ENCODE measurements at places on chromosomes 5 and 9.

DNA sequence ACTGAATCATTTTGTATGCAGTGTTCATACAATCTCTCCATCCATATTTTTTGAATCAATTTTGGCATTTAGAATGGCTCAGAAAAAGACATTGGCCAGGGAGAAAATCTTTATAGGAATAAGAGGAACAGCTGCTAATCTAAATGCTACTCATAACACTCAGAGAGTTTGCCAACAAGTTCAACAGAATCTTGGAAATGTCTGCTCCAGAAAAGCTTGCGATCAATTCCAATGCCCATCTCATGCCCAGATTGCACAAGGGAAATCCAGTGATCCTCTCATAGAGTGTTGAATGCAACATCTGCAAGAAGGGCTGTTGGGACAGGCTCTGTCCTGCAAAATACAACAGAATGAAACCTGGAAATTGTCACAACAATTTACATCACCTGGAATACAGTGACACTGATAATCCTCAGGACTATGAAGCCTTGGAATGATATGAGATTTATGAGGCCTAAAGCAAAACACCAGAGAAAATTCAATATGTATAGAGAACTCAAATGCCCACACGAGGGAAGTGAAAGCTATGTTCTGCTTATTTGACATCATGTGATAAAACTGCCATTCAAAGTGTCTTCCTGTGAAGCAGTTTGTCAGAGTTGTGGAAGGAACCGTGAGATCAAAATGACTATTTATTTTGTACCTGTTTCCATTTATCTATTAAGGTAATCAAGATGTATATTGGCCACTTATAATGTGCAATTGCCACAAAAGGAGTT lies 190.1 kb downstream of the PARP8 start:
- no peak for DNase-seq

DNA sequence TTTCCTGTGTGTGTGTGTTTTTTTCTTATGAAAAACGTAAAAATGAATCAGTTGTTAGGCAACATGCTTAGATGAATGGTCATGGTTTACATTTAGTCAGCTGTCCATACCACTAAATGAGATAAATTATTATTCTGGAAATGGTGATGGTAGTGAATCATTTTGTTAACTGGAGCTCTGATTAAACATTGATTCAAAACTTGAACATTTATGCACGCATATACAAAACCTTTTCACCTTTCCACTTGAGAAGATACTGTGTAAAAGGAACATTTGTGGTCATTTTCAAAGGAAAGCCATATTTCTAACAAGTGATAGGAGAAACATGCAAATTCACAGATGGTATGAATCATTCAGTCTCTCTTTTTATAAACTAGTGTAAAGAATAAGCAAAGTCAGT lies 162.0 kb downstream of the SLC25A46 start:
- DNase-seq = no peak

- DNase-seq = no peak
Observed at GRCh38 chr5:177338251-177339106, 13.0 kb downstream of the LMAN2 start.

DNA sequence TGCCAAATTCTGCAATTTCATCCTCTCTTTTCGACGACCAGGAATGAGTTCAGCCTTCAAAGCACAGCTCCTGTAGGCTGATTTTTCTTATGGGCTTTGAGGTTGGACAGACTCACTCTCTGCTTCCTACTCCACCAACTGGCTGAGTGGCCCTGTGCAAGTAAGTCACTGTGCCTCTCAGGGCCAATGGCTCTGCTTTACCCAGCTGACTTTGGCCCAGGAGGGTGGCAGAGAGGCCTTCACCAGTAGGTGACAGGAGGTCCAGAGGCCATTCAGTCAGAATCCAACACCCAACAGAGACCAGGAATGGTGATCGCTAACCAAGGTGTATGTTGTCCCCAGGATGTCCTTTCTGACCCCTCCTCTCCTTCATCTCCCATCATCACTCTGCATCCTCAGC lies 49.5 kb upstream of the ALDH1B1 start:
- DNase-seq = no peak

- no peak for DNase-seq
Observed at GRCh38 chr5:8634219-8634618, 765.3 kb downstream of the MTRR start.

DNA sequence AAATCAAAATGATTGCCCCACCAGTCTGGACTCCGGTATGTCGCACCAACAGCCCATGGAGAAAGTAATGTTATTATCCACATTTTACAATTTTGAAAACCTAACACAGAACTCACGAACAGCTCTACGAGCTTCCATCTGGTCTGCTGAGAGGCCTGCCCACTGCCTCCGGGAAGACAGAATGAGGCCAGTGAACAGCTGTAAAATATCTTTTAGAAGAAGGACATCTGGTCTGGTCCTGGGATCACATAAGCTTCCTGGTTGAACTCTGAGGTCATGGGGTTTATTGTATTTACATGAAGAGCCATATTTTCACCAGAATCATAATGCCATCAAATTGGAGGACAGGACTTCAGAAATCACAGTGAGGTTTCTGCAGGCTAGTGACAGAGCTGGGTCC lies 89.0 kb downstream of the FRMD3 start:
- DNase-seq = no peak

DNA sequence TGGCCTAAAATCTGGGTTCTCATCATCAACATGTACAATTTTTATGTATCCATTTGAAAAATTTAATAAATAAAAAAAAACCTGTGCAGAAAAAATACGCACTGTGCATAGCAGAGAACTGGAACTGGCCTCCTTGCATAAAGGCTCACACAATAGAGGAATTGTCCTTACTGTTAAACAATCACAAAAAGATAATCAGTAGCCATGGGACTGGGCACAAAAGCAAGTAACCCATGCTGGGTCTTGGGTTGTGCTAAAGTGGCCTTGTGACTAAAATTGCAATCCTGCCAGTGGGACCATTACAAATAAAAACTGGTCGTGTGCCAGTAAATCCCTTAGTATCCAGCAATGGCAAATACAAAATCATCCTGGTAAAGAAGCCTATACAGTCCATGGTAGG lies 1646.6 kb downstream of the MAT2B start:
- no peak for DNase-seq

DNA sequence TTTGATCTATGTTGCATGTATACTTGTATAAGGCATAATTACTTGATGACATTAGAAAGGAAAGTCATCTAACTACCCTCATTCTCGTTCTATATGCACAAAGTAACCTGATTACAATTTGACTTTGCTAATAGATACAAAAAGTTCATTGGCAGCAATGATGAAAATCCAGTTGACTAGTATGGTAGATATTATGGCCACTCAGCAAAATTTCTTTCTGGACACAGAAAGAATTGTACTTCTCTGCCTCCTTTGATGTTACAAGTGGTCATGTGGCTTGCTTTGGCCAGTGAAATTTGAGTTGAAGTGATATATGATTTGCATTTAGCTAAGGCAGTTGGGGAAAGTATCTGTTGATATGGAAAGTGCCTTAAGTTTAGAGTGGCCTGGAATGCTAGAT lies 723.7 kb upstream of the ARRDC3 start:
- no peak for DNase-seq

DNA sequence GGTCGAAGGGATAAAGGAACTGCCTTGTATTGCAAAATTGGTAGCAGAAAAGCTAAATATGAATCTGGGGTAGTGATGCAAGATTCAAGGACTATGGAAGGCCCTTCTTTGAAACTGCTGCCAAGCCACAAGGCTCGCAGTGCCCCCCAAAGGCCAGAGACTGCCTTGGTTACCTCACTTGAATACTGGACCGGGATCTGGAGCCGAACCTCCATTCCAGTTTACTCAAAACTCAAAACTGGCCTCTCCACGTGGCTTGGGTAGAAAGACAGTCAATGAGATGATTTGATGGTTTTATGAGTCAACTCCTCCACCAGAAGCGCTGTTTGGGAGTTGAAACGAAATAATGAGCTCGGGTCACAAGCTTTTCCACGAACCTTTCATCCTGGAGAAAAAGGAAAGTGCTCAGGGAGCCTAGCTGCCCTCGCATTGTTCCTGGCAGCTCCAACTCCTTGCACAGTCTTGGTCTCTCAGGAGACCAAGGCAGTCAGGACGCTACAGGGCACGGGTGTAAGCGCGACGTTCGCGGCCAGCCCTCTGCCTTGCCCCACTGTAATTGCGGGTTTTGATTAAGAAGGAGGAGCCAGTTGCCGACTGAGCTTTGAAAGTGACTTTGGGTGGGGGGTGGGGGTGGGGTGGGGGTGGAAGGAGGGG lies 2.8 kb downstream of the ST8SIA4 start:
- peak; percentile 46 for DNase-seq

GRCh38 chr5:128216860-128217531 lies 133.4 kb downstream of the SLC12A2 start:
- no peak for DNase-seq

DNA sequence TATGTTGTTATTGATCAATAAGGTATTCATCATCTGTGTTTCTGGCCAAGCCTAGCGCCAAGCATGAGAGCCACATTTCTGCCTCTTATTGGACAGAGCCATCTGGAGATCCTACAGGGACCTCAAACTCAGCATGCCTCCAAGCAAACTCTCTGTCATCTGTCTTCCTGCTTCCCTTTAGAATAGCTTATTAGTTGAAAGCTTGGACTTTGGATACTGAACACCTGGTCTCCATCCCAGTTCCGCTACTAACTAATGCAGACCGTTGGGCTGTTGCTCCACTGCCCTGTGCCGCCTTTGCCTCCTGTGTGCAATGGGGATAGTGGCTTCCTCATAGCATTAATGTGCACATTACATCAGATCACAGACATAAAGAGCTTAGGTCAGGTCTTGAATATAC lies 65.5 kb downstream of the MAP1B start:
- no peak for DNase-seq

- DNase-seq = peak; percentile 24
Observed at GRCh38 chr9:113963017-113963620, 87.0 kb downstream of the ZNF618 start.

DNA sequence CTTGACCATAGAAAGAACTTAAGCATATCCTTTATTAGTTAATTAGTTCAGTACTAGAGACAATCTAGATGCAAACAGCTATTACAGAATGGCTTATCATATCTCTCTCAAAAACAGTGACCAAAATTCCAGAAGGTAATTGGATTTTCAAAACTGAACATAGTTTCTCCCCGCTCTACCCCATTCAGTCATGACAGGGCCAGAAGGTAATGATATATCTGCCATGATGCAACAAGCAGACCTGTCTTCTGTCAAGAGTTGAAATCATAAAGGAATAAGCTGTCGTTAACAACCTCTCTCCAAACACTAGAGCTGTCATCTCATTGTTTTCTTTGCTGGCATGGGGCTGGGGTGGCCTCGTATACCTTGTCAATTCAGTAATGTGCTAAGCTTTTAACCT lies 200.5 kb upstream of the POU5F2 start:
- DNase-seq = no peak

DNA sequence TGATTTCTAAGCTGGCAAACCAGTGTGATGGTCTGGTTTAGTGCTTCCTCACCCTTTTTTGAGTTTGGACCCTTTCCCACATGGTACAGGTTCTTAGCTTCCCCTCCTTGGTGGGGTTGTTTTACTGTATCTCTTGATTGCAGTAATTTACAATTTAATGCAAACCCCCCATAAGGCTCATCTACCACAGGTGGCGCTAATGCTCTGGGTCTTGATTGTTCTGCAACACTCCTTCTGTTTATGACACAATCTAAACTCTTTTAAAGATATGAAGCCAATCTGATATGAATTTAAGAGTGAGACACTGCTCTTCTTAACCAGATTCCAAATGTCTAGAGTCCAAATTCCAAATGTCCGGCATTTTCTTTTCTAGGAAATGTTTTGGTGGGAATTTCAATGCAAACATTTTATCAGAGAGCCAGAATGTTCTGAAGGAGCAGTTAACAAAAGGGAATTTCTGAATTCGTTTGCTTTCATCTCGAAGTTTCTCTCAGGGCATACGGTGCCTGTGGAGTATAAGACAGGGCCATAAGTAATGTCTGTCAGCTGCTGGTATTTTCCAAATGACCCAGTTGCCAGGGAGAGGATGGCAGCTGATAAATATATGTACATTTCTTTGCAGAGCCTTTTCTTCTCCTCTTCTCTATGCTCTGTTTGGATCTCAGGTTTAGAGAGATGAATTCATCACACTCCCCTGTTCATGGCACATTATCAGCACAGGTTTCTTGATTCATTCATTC lies 246.8 kb downstream of the ARHGAP26 start:
- DNase-seq = peak; percentile 84

DNA sequence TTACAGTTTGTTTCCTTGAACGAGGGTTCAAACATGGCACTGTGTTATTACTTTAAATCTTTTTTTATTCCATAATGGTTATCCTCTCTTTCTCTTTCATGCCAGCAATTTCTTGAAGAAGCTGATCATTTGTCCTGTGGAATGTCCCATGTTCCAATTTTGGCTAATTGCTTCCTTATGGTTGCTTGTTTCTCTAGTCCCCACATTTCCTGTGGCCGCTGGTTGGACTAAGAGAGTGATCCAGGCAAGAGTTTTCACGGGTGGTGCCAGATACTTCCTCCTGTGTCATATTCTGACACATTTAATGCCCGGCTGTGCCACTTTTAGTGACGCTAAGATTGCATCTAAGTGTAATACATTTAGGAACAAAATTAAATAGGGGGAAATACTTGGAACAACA lies 83.8 kb upstream of the FAM169A start:
- DNase-seq = no peak

- no peak for DNase-seq
Observed at GRCh38 chr5:154390096-154390495, 55.7 kb upstream of the SAP30L start.

DNA sequence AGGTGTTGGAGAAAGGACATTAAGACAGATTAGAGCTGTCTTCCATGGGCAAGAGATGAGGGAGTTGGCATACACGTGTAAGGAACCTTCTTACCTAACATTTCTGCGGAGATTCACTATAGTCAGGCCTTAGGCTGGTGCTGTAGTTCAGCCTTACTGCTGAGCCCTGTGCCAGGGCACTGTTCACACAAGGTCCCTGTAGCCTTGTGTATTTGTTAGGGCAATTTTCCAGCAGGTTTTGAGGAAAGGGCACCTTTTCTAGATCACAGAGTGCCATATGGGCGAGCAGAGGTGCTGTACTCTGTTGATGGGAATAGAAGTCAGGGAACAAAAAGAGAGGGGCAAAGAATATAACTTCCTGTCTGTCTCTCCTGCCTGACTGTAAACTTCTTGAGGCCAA lies 15.6 kb downstream of the PALM2AKAP2 start:
- no peak for DNase-seq

DNA sequence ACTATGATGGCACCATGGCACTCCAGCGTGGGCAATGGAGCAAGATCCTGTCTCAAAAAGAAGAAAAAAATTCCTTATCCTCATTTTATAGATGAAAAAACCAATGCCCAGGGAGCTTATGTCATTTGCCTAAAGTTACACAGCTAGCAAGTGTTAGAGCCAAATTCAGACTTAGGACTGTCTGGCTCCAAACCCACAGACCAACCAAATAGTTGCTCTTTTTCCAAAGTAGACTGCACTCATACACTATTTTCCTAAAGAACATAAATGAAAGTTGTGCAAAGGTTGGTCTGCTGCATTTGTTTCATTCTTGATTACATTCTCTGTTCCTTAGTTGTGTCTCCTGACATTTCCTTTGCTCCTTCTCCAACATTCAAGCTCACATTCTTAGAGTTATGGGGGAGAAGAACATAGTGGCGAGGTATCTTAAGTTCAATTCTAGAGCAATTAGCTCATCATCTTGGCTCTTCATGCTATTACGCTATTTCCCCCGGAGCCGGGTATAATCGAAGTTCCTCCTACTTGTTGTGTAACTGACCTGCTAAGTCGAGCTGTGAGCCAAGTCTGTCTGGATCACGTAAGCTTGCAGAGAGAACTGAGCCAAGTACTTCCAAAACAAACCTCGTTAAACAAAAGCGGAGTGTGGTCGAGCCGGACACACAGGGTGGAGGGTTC lies 138.3 kb downstream of the RFK start:
- DNase-seq = no peak

- no peak for DNase-seq
Observed at GRCh38 chr9:124284940-124285441, 27.2 kb downstream of the NEK6 start.
